ENCODE measurements at places on chromosomes 5 and 9.

DNA sequence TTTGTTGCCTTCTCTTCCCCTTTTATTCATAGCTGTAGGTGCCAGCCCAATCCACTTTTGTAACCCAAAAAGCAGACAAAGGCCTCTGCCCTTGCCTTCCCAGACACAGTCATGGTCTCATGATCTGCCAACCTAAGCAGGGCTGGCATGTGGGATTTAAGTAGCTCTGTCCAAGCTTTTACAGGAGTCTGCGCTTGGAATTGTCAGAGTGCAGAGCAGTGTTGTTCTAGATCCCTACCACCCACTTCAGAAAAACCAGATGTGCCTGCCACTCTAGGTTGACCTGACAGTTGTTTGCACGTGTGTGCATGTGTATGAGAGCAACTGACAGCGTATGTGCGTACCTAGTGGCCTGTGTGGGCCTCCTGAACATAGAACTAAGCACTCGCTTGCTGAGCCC, 87.8 kb upstream of the SPRY4 start:
- DNase-seq = no peak

GRCh38 chr5:131289738-131290137, 25.9 kb downstream of the CDC42SE2 start:
- DNase-seq = no peak

GRCh38 chr5:74063821-74064220, 437.8 kb downstream of the ARHGEF28 start:
- DNase-seq = no peak

DNA sequence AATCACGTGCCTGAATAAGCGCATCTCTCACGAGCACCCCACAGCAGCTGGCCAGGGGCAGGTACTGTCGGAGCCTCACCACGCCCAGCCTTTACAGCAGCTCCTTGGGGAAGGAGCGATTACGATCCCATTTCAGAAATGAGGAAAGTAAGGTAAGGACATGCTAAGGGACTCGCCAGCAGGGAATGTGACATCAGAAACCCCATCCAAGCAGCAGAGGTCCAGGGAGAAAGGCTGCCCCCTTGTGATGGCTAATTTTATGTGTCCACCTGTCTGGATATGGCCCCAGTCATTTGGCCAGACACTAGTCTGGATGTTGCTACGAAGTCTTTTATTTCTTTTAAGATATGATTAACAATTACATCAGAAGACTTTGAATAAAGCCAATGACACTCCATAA, 77.3 kb downstream of the UBE2QL1 start:
- no peak for DNase-seq

DNA sequence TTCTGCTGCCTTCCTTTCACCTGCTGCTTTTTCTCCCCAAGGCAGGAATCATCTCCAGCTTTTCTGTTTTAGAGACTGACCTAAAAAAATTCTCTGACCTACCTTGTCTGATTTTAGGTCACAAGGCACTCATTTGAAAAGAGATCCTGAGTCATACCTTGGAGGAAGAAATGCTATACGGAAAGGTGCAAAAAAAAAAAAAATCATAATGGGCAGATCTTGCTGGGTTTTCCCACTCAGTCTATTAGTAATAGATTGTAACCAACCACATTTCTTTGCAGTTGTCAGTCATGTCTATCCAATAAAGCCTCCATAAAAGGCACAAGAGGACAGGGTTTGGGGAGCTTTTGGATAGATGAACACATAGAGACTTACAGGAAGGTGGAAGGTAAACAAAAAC, 70.0 kb downstream of the MTREX start:
- no peak for DNase-seq

GRCh38 chr5:66860199-66860975, 264.2 kb downstream of the MAST4 start:
- DNase-seq = no peak

GRCh38 chr9:93181672-93182435, 2.1 kb upstream of the WNK2 start:
- DNase-seq = no peak

- no peak for DNase-seq
Measured at GRCh38 chr5:106140101-106140500, 1530.6 kb downstream of the EFNA5 start.

Measured in stimulated activated CD4-positive, alpha-beta T cell treated with anti-CD3 and anti-CD28 coated beads, Interleukin-4, amount 100 ng/mL, for 48 hours (primary cell).